ENCODE measurements at places on chromosomes 7 and 10. TPM values are rescaled to one million over a fixed set of nuclear protein-coding genes. Genes with fewer than 3 reads are reported as not detected.

DNA sequence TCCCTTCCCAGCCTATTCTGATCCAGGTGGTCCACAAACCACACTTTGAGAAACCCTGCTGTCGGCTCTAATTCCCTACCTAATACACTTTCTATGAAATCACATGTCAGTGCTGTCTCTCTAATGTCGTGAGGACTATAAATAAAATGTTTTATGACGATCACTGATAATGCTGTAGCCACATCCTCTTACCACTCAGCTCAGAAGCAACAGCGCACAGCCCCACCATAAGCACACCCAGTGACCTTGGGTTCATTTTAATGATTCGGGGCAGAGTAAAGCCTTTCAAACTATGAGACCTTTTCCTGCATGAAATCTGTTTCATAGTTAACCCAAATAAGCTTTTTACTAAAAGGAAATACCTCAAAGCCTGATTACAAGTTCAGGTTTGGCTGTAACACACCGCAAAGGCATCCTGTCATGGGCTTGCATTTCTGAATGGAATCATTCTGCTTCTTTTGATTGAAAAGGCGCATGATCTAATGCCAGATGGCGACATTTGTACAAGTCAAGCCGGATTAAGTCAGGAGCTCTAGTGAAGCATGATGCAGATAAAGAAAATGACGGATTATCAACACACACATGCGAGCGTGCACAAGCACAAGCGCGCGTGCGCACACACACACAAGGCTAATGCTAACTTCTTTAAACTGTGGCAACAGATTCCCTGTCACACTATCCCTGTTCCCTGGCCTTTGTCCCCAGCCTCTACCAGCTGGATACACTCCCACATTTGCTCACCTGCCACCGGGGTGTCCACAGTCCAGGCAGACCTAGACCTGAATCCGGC lies 180.5 kb upstream of the PDE1C start:
- H3K36me3 ChIP-seq: no peaks in the 10 kb centered on the region
- no peak for DNase-seq
- H3K27me3 ChIP-seq: no peaks in the 10 kb centered on the region
- H3K27ac ChIP-seq: no peak overlapping the region
- no peaks in the 10 kb centered on the region for H3K4me1 ChIP-seq
- H3K4me3 ChIP-seq: no peak overlapping the region

DNA sequence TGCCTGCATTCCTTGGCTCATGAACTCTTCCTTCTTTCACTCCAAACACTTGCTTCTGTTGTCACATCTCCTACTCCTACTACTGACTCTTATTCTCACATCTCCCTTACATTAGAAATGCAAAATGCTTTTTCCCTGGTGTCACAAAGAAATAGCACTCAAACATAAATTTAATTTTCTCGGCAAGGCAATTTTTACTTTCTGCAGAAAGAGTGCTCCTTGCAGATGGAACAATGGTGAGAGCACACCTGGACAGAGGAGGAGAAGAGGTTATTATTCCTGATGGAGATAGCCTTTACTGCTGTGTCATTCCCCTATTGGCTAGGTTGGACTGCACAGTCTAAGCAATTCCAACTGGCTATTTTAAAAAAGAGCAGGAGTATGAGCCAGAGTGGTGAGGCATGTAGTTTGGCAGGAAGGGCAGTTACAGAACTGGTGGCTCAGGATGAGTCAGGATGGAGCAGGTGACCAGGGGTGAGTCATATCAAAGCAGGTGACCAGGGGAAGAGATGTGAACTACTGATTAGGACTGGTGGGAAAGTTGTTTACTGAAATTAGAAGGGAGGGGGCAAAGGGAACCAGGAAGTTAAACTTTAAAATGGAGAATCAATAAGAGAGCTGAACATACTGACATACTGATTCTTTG lies 52.9 kb downstream of the CYP2C9 start:
- no peak overlapping the region for H3K27ac ChIP-seq
- H3K27me3 ChIP-seq: no peaks in the 10 kb centered on the region
- H3K4me1 ChIP-seq: no peaks in the 10 kb centered on the region
- DNase-seq: no peak

- H3K36me3 ChIP-seq: no peaks in the 10 kb centered on the region
- no peaks in the 10 kb centered on the region for H3K27me3 ChIP-seq
- no peak overlapping the region for H3K4me3 ChIP-seq
- H3K27ac ChIP-seq: no peak overlapping the region
- H3K4me1 ChIP-seq: no peaks in the 10 kb centered on the region
These were observed 21.9 kb upstream of the SEMA3A start for GRCh38 chr7:84216472-84216871.

- DNase-seq: no peak
- H3K4me3 ChIP-seq: no peak overlapping the region
- H3K27me3 ChIP-seq: peaks cover 5% of the 10 kb centered on the region
- H3K36me3 ChIP-seq: no peaks in the 10 kb centered on the region
- no peaks in the 10 kb centered on the region for H3K4me1 ChIP-seq
These were observed 179.2 kb downstream of the PLXNA4 start for GRCh38 chr7:132397070-132397469.

DNA sequence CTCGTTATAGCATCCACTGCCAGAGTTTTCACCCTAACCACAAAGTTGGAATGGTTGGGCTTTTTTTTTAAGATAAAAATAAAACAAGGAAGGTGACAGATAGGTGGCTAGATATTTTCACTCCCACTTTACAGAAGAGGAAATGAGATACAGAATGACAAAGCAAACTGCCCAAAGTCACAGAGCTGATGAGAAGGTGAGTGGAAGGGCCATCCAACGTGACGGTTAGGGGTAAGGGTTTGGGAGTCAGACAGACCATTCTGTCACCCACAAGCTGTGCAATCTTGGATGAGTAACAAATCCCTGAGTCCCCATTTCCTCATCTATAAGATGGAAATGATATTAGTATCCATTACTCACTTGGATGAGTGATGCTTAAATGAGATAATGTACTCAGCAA lies 106.9 kb upstream of the PDLIM1 start:
- no peaks in the 10 kb centered on the region for H3K27me3 ChIP-seq
- no peak overlapping the region for H3K4me3 ChIP-seq
- no peaks in the 10 kb centered on the region for H3K4me1 ChIP-seq
- no peak for DNase-seq

Gene KLHDC10
- total RNA-seq: 11.8 TPM

All from thymus (tissue), 14 donors.